Activated CD4-positive, alpha-beta T cell treated with anti-CD3 and anti-CD28 coated beads for 4 hours (primary cell): ENCODE measurements at places on chromosomes 2 and 18.
A peak's percentile ranks its signal among the peaks of the same experiment; 100 is the strongest.

DNA sequence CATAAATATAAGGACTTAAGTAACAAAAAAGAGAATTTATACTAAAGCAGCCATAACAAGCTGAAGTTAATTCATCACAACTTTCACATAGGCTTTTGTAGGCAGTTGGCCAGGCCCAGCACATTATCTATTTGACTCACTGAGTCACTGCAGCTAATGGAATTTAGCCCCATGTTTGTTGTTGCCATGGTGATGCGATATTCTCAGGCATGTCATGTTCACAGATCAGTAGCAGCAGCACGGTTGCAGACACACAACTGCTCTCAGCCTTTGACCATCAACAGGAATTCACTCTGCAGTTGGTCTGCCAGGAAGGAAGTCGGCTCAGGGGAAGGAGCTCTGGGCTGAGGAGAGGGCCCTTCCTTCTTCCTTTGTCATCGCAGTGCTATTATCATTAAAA, 639.8 kb downstream of the TMEM182 start:
- DNase-seq: no peak

DNA sequence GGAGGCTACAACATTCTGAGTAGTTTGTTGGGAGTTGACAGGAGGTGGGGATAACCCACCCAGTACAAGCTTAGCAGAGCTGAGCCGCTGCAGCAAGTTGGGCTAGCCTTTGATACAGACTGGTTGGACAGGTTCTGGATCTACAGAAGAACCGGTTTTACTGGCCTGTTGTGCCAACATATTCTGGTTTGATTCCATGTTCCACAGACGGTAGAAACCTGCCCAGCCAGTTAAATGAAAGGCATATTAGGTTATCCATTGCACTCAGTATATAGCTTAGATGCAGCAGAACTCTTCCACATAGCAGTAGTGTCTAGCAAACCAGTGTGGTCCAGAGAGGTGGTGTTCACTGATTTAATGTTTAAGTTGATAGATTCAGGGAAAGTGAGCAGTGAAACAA, 19.3 kb upstream of the RBBP8 start:
- DNase-seq: no peak

DNA sequence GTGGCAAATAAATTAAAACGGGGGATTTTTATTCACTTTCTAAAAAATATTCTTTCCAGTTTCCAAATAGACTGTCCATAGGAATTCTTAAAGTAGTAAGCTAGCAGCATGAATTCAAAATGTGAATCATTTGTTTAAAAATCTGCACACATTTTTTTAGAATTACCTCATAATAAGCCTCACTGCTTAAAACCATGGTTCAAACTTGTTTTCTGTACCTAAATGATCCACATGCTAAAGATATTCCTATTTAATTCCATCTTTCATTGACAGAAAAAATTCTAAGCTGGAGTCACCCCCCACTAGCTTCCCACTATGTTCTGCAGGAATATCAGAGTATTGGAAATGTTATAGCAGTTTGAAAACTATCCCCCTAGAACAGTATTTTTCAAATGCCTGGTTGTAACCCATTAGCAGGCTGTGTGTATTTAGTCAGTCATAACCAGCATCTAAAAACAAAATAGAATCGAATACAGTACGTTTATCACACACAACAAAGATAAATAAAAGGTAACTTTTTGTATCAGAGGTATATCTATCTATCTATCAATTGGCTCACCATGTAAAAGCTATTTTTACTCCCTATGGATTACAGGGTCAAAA, 11.2 kb upstream of the IKZF2 start:
- DNase-seq: no peak

GRCh38 chr2:174682007-174682577, 82.2 kb downstream of the CHRNA1 start:
- peak; percentile 22 for DNase-seq

DNA sequence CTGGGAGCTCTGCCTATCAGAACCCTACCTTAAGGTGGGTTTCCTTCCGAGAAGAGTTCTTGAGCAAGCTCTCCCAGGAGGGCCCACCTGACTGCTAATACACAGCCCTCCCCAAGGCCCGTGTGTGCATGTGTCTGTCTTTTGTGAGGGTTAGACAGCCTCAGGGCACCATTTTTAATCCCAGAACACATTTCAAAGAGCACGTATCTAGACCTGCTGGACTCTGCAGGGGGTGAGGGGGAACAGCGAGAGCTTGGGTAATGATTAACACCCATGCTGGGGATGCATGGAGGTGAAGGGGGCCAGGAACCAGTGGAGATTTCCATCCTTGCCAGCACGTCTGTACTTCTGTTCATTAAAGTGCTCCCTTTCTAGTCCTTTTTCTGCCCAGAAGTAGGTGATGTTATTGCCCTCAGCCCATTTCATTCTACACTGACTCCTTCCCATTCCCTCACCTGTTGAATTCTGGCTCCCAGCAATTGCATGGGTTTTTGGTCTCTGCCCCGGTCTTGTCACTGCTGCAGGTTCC, 6.5 kb downstream of the TMEM37 start:
- DNase-seq: no peak

DNA sequence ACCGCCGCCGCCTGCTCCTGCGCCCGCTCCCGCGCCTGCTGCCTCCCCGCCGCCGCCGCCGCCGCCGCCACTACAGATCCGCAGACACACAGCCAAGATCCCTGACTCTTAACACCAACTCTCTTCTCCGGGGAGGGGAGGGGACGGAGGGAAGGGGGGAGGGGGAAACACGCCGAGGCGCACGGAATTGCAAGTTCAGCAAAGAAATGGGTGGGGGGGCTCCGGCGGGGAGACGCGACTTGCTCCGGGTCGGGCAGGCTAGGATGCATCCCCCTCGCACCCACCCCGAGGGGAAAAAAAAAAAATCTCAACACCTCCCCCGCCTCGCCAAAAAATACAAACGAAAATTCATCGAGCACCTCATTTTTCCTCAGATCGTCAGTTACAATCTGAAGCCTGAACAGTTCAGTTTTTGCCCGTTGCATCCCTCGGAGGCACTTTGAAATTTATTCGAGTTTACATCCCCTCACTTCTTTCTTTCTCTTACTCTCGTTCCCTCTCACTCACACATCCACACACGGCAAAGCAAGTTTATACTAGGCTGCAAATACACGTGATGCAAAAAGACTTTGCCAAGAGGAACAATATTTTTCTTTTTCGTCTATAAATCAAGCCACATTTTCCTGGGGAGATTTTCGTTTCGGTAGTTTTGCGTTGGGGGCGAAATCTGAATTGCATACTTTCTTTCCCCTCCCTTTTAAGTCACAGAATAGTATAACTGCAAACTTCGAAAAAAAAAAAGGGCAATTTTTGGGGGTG, at the start of gene TCF4:
TCF4 (minus strand) TSS at position 82 of the 759 bp plus-strand sequence. CDS start 1,076 bp downstream, outside the sequence.
- DNase-seq: no peak

- no peak for DNase-seq
Observed at GRCh38 chr2:114111329-114111728, 221.4 kb downstream of the ACTR3 start.

- DNase-seq: no peak
Observed at GRCh38 chr2:95034221-95034620, 8.7 kb downstream of the MAL start.

DNA sequence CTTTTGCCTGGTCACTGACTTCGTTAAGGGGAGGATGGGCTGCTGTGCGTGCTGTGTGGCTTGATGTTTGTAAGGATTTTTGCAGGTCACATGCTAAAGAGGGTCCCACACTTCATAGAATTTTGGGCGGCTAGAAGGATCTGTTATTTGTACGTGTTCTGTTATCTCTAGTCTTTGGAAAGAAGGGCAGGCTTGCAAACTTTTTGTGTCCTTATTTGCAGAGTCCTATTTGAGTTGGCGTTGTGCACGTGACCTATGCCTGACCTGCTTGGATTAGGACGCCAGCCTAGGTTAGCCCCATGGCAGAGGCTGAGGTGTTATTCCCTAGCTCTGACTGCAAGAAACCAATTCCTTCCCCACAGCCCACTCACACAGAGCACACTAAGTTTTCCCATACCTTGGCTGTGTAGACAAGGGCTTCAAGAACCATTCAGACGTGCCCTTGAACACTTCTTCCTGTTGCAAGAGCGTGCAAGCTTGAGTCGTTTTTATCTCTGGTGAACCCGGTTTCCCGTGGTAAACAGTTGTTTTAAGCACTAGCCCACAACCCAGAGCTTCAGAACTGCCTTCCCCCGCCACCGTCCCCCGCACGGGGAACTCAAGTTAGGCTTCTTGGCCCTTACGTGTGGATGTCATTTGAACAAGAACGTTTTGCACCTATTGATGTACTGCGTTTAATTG, 94.6 kb downstream of the LDLRAD4 start:
- peak; percentile 18 for DNase-seq

GRCh38 chr2:181483876-181484275, 26.7 kb downstream of the ITGA4 start:
- no peak for DNase-seq

- DNase-seq: no peak
Observed at GRCh38 chr2:1731447-1731962, 12.8 kb downstream of the PXDN start.

- no peak for DNase-seq
Observed at GRCh38 chr2:108228006-108228405, 11.8 kb upstream of the SULT1C3 start.

GRCh38 chr18:11104307-11104706, 45.1 kb downstream of the PIEZO2 start:
- no peak for DNase-seq

DNA sequence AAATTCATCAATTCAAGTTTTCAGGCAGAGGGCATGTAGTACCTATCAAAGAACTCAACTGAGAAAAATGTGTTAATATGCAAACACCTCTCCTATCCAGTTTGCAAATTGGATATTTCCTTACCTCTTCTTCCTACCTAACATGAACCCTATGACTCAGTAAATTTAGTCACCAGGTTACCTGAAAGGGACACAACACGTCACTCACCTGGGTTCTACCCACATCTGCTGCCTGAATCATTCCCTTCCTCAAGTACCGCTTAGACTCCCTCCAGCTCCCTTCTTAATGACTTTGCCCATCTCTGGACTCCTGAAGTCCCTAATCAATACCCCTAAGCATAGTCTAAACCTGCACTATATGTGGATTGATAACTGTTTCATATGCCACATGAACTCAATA, 10.4 kb downstream of the ANKRD44 start:
- DNase-seq: no peak

DNA sequence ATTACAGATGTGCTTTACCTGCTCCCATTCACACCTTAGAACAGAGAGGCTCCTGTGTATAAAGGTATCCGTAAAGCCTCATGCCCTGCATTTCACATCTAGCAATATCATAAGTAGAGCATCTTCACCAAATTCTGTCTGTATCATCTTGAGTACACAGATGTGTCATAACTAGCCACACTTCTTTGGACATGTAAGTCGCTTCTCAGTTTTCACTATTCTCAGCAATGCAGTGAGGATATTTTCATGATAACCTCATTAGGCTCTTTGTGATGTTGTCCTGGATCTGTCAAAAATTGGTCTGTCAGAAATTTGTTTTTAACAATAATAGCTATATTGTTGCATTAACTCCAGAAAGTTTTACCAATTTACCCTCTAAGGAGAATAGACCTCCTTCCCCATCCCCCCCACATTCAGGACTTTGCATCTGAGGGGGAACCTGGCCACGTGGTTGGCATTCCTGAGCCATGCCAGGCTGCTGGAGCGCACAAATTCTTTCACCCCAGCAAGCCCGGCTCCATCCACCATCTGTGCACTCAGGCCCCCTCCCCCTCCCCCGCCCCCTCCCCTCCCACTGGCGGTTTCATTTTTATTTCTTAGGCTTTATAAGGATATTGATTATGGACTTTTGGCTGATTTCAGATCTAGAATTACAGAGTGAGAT, 34.1 kb downstream of the AGAP1 start:
- DNase-seq: no peak

- DNase-seq: no peak
Observed at GRCh38 chr2:163601377-163601776, 134.4 kb downstream of the FIGN start.

DNA sequence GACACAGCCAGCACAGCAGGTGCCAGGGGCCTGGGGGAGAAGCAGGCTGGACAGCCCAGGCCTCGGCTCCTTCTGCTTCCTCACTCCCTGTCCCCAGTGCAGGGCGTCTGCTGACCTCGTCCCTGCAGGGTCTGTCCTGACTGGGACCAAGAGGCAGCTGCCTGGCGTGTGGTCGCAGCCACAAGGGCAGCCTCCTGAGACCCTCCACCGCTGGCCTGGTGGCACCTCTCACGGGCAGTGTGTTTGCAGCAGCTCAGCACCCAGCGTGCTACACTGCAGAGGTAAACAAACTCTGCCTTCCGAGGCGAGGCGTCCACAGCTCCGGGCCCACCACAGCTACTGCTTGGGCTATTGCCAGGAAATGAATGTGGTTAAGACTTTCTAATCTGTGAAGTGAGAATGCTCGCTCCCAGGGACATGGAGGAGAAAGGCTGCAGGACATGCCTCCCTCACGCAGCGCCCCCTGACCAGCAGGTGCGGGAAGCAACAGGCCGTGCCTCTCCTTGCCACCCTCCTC, 46.1 kb upstream of the HPCAL1 start:
- no peak for DNase-seq

GRCh38 chr2:943461-943797, 7.2 kb upstream of the SNTG2 start:
- no peak for DNase-seq

DNA sequence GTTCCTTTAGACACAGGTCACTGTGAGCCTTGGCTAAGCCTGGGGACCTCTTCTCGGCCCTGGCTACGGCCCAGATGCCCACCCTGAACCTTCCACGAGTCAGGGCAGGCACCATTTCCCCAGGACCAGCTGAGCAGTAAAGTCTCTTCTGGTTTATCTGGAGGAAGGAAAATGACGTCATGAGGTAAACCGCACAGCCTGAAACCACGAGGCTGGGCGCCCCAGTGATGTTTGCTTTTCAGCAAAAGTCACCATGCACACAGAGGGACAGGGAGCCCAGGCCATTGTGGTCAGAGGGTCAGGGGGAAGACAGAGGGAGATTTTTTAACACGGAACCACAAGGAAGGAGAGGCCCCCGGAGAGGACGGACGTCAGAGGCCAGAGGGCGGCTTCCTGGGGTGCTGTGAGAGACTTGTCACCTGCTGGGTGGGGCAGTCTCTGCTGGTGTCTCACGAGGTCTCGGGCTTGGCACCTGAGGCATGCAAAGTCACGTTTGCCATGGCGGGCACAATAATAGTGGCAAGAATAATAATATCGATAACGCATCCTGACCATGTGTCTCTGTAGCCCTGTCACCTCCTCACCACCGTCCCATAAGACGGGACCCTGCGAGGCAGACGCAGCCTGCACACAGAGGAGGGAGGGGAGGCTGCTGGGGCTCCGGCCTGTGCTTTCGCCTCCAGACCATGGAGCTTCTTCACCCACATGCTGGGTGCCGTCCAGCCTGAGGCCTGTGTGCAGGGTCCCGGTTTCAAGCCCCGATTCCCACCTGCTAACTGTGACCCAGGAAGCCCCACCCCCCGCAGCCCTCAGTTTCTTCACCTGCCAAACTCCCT, 33.2 kb upstream of the FOSL2 start:
- peak; percentile 75 for DNase-seq
